ENCODE measurements at places on chromosomes 5 and 9.

DNA sequence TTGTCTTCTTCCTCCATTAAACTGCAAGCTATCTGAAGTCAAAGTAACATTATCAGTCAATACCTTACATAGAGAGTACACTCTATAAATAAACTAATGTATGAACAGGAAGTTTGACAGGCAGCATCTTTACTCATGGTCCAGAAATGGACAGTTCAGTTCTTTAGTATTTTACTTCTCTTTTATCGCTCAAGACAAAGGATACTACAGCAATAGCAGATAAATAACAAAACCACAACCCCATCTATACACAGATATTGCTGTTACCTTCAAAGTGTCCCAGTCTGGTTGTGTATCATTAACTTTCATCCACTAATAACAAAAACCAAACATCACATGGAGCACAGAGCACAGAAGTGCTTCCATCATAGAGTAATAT, 46.4 kb downstream of the SEMA5A start:
- DNase-seq = no peak

- DNase-seq = no peak
These were observed 35.0 kb upstream of the SAP30L start for GRCh38 chr5:154410786-154411185.

- no peak for DNase-seq
These were observed 44.0 kb upstream of the IRX4 start for GRCh38 chr5:1926471-1927341.

GRCh38 chr5:124979251-124979650, 232.8 kb upstream of the ZNF608 start:
- no peak for DNase-seq

- no peak for DNase-seq
These were observed 38.3 kb downstream of the MYO10 start for GRCh38 chr5:16897800-16898199.

DNA sequence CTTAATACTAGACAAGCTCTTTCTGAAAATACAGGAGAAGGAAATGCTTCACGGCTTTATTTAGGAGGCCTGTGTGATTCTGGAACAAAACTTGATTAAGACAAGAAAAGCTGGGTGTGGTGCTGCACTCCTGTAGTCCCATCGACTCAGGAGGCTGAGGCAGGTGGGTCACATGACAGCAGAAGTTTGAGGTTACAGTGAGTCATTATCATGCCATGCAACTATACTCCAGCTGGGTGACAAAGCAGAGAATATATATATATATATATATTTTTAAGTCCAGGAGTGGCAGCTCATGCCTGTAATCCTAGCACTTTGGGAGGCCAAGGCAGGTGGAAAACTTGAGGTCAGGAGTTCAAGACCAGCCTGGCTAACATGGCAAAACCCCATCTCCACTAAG, 33.1 kb upstream of the SPIN1 start:
- no peak for DNase-seq

- DNase-seq = peak; percentile 80
These were observed 11.1 kb upstream of the SLCO4C1 start for GRCh38 chr5:102307232-102307631.

GRCh38 chr9:114972510-114973136, 42.2 kb upstream of the TNFSF8 start:
- DNase-seq = no peak

GRCh38 chr5:17727098-17727497, 92.8 kb downstream of the TAF11L14 start:
- peak; percentile 56 for DNase-seq

DNA sequence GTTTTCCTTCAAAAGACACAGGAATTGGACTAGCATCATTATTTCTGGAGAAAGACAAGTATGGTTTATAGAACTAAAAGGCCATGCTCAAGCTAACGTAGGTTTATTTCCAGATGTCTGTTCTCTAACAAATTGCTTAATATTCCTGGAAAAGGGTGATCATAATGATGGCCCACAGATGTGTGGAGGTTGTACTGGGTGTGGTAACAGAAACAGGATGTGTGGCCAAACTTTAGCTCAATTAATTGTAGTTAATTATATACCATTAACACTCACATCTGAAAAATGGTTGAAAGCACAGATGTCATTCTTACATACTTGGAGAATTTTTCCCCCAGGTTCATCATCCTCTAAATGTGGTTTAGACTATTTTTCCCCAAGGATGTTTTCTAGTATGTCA, 292.7 kb upstream of the RASA1 start:
- DNase-seq = no peak

DNA sequence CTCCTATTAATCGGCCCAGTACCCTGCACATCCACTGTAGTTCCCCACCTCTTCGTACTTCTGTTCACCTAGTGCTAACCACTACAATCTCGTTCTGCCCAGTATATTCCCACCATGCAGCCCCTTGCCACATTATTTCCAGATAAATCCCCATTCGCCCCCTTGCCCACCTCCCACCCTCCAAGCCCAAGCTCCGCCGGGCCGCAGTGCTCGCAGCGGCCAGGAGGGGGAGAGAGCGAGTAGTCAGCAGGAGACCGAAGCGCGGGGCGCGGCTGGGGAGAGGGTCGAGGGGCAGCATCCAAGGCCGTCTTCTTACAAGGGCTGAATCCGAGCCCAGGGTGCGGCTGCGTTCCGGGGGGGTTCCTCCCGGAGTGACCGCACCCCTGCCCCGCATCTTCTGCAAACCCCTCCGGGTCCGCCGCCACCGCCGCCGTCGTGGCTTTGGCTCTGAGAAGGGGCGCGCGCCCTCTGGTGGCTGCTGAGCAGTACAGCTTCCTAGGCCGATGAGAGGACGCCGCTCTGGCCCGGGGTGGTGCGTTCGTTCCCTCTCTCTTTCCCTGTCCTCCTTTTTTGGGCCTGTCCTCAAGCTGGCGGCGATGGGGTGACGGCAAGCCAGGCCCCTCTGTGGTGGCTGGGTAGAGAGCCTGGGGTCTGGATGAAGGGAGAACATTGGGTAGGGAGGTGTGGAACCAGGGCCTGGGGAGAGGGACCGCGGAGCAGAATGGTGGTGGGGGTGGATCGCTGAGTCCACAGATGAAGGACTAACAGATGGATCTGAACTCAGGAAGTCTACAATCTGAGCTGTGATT, 30.0 kb upstream of the PSD2 start:
- DNase-seq = peak; percentile 67

GRCh38 chr5:131303537-131303936, 39.7 kb downstream of the CDC42SE2 start:
- no peak for DNase-seq

GRCh38 chr9:116209414-116210116, 56.0 kb downstream of the PAPPA start:
- peak; percentile 45 for DNase-seq

GRCh38 chr5:64923151-64923685, 154.5 kb downstream of the CWC27 start:
- DNase-seq = no peak

DNA sequence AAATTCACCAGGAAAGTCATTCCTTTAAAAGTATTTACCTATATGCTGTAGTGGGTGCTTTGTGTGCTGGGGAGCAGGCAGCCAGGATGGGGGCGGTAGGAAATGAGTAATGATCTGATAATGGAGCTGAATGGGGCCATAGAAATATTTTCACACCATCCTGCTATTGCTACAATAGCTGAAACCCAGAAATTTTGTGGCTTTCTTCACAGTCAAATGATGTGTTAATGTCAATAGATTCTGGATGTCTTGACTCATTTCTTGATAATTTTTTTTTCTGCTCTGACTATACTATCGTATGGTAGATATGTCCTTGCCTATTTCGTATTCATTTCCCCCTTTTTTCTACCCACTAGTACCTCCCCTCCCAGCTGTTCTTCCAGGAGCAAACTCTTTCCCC, 59.5 kb downstream of the RORB start:
- no peak for DNase-seq

DNA sequence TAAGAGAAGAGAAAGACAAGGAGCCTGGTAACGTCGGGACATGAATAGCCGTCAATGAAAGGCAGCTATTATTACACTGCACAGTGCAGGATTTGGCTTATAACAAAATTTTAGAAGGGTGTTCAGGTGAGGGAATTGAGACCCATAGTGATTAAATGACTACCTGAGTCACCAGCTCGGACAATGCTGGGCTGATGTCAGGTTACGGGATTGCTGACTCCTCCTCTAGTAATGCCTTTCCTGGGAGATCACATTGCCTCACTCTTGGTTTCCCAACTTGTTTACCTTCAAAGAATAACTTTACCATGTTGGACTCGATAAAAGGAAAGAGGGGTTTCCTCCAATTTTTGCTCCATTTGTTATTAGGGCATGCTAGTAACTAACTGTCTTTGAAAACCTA, 132.6 kb downstream of the GHR start:
- DNase-seq = no peak

DNA sequence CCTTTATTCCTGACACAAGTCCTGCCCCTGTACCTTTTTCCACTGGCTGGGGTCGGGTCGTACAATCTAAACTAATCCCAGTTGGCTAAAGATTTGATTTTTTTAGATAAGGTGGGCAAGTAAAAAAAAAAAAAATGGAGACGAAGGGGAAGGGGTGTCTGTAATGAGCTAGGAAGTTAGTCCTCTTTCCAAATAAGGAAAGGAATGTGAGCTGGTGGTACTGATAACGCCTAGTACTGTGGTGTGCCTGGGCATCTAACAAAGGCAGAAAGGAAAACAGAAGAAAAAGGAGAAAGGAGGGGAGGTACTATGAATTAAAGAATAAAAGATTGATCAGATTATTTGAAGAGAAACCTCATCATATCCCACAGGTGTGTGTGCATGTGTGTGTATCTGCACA, 21.3 kb downstream of the PRDM9 start:
- no peak for DNase-seq

- DNase-seq = no peak
These were observed 89.0 kb downstream of the PIK3R1 start for GRCh38 chr5:68304421-68305052.

- no peak for DNase-seq
These were observed 90.1 kb downstream of the ICE1 start for GRCh38 chr5:5512543-5512942.

GRCh38 chr5:107153283-107153682, 517.5 kb downstream of the EFNA5 start:
- DNase-seq = no peak

DNA sequence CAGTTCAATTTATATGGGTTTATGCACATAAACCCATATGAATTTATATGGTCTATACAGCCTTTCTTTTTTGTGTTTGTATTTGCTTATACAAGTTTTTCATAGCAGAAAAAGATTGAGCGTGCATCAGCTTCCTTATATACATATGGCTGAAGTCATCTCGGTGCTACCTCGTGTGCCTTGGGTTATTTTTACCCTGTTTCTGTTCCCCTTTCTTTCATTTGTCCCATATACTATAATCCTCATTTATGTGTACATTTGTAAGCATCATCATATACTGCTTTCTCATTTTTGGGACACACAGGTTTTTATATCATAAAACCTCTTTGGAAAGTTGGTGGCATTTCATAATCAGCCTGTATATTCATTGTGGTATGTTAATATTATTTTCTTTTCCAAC, 107.8 kb upstream of the ADAMTSL1 start:
- DNase-seq = no peak

DNA sequence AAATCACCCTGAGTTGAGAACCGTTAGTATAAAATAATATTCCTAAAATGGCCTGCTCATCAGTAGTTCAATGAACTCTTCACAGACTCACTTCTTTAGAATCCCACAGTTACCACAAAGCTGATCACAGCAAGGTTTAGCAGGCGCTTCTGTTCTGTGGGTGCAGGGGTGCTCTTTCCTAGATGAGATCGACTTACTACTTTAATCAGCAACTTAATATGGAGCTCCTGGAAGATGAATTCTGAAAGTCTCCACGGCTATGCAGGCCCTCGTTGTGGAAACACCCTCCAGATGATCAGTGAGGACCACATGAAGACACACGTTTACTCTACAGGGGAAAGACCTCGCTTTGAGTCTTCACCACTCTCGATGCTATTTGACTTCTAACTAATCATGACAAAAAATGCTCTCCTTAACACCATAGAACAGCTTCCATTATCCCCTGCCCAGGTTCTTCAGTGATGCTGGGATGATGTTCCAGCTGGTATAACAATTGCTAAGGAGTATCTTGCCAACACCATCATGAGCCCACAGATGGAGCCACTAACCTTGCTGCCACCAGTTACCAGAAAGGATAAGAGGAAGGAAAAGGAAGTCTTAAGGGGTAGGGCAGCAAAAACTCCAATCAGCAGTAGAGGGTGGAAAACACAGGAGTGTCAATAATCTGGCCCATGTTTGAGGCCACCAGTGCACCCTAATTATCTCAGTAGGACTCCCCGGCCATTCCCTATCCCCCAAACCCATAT, 17.9 kb upstream of the GPX8 start:
- no peak for DNase-seq

DNA sequence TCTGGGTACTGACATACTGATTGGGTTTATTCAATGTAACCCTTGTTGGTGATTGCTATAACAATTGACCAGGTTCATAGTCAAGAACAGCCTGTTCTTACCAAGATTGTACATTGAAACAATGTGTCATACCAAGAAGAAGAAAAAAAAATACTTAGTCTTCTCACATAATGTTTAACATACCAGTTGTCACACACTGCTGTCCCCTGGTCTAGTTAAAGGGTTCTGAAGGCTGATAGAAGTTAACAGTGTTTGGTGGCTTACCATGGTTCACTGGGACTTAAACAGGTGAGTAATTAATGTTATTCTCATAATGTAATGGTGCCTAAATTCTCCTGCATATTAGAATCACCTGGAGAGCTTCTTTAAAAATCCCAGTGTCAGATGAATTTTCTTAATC, 18.5 kb upstream of the CDC42SE2 start:
- DNase-seq = no peak

GRCh38 chr9:2169035-2169434, 153.9 kb downstream of the SMARCA2 start:
- DNase-seq = no peak

- DNase-seq = no peak
These were observed 42.9 kb upstream of the GARNL3 start for GRCh38 chr9:127221695-127222094.

GRCh38 chr5:80866371-80866770, 93.8 kb upstream of the RASGRF2 start:
- no peak for DNase-seq
